Neural progenitor cell (in vitro differentiated cells): ENCODE measurements at places on chromosomes 7 and 10.

DNA sequence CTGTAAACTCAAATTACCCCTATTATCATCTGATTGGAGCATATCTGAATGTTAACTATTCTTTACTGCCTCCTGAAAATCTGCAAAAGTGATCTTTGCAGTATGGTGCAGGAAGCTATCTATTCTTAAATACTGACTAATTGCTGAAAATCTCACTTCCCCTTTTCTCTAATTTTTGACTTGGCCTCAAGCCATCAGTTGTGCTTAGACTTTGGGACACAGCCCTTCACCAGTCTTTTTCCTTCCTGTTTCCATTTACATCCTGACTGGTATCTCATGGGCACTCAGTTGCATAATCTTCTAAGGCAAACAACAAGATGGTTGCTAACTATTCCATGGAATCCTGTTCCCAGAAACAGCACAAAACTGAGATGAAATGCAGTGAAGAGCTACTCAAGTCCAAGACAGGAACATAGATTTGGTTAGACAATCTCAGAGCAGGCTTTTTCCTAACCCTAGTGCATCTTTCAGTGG is 228.5 kb downstream of the SORCS1 start:
- DNase-seq: no peak

- no peak for DNase-seq
Measured at GRCh38 chr10:112778579-112778978, 171.5 kb upstream of the TCF7L2 start.

- DNase-seq: no peak
Measured at GRCh38 chr7:19677180-19677579, 31.7 kb downstream of the POLR1F start.

GRCh38 chr10:59695637-59696036 is 14.0 kb downstream of the SLC16A9 start:
- no peak for DNase-seq

DNA sequence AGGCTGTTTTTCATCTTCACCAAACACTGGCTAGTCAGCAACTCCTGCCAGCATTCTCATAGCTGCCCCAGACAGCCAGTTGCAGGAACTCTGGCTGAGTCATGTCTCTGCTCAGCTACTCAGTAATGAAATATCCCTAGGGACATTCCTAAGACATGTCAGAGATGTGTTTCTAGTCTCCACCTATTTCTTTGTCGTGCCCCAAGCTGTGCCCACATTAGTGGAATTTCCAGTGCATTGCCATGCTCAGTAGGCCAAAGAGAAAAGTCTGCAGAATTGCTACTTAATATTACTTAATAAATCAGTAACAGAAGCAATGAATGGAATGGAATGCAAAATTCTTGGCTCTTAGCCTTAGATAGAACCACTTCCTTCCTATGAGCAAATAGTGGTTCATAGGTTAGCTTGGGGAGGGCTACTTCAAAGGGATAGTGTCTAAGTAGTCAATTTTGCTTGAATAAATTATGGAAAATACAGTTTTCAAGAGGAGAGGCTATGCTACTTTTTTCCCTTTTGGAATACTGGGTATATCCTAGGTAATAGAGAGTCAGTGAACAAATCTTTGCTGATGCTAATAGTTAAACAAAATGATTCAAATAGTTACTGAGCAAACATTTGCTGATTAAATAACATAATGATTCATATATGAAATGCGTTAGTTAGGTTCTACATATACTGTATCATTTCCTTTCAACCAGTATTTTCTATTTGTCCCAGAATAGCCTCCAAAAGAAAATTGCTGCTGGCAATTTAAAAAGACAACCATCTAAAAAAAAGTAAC is 23.6 kb upstream of the SEMA3C start:
- no peak for DNase-seq

GRCh38 chr10:3926675-3927525 is 141.9 kb upstream of the KLF6 start:
- no peak for DNase-seq

DNA sequence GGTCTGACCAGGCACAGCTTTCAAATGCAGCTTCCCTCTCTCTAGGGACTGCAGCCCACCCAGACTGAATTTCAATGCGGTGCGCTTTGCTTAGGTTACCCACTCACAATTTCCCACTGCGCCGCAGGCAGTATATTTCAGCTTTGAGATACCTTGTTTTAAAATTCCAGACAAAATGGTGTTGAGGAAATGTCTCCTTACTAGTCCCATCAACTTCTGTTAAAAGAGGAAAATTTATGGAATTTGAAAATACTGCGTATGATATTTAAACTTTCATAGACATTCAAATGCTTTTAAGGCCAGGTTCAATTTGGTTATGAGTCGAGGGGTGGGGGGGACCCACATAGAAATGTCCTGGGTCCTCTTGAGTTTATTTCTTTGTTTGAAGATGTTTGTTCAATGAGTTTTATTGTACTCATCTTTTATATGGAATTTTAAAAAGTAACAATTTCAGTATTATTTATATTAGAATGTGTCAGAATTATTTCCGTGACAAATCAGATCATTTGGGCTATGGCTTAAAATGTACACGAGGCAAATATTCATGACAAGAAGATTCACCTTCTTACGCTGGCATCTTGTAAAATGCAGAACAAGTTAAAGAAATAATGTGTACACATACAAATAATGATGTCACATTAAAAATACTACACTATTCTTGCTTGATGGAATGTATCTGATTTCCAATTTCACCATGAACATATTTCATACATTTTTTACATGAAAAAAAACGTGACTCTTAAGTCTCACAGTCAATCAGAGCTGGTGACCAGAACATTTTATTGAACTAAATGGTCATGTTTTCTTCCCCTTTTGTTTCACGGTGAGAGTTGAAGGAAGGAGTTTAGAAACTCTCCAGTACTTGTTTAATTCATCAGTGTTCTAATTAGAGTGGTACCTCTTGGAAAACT is 1.3 kb downstream of the IKZF1 start:
- DNase-seq: no peak

DNA sequence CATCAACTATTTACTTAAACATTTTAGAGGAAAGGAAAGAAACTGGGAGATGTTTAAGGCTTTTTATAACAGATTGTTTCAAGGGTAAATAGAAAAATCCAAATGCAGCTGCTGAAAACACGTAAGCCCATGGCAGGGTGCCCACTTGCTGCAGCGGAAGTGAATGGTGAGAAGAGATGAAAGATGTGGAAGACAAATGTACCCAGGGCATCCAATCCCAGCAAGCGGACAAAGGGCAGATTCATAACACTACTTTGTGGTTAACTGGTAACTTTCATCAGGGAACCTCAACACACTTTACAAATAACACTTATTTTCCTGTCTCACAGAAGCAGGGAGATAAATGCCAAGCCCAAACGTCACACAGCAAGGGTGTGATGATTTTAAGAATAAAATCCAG is 358.4 kb downstream of the KCNMA1 start:
- DNase-seq: no peak

GRCh38 chr7:51019891-51020870 is 237.5 kb upstream of the GRB10 start:
- no peak for DNase-seq

DNA sequence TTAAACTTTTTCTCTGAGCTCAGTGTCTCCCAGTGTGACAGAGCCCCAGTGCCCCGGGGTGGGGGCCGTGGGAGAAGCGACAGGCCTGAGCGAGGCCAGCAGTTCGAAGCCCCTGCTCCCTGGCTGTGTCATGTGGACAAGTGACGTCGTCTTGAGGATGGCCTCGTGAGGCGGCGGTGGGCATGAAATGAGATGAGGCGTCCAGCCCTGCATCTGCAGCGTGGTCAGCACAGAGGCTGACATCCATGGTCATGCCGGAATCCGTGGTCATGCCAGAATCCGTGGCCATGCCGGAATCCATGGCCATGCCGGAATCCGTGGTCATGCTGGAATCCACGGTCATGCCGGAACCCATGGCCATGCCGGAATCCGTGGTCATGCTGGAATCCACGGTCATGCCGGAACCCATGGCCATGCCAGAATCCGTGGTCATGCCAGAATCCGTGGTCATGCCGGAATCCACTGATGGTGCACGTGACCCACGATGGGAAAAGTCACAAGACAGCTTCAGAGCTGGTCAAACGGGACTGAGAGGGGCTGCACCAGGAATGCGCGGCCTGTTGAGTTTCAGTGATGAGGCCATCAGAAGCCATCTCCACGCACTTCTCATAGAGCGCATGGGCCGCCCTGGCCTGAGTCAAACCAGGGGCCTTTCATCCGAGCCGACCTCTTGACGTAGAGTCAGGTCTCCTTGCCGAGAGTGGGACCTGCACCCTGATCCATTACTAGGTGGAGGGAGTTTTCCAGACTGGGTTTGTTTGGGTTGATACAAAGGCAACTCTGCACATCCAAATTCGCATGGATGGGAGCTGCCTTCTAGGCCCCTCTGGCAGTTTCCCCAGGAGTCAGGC is 342.5 kb downstream of the PTPRN2 start:
- no peak for DNase-seq

GRCh38 chr10:55742487-55742886 is 618.6 kb downstream of the ZWINT start:
- DNase-seq: no peak
